ENCODE measurements at places on chromosomes 4 and X.

- no peak for DNase-seq
These were observed 8.0 kb upstream of the CRMP1 start for GRCh38 chr4:5900844-5901243.

GRCh38 chrX:68193786-68194185, 239.5 kb downstream of the OPHN1 start:
- DNase-seq = no peak

DNA sequence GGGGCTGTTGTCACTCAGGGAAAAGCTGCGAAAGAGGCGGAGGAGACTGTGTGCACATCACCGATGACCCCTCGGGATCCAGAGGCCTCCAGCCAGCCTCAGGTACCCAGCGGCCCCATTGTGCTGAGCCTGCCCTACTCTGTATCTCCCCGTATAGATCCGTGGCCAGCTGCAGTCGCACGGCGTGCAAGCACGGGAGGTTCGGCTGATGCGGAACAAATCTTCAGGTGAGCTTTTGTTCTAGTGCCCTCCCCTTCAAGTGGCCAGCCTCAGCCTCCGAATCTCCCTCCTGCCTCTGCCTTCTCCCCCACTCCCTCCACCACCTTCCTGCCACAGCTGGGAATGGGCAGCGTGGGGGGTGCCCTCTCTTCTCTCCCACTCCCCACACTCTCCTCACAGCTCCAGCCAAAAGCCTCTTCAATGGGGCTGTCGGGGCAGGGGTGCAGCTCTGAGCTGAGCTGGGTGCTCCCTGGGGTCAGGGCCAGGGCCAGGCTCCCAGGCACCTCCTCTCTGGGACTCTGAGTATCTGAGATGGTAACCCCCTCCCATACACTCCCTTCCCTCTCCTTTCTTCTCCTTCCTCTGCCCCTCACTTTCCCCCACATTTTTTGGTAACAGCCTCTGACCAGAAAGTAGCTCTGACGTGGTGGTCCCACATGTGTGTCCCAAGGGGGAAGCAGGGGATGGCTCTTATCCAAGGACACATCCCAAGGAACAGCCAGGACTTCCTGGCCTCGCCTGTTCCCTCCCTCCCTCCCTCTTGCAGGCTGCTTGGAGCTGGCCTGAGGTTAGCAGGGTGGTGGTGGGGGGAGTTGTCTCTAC, 20.4 kb upstream of the UBA1 start:
- no peak for DNase-seq

DNA sequence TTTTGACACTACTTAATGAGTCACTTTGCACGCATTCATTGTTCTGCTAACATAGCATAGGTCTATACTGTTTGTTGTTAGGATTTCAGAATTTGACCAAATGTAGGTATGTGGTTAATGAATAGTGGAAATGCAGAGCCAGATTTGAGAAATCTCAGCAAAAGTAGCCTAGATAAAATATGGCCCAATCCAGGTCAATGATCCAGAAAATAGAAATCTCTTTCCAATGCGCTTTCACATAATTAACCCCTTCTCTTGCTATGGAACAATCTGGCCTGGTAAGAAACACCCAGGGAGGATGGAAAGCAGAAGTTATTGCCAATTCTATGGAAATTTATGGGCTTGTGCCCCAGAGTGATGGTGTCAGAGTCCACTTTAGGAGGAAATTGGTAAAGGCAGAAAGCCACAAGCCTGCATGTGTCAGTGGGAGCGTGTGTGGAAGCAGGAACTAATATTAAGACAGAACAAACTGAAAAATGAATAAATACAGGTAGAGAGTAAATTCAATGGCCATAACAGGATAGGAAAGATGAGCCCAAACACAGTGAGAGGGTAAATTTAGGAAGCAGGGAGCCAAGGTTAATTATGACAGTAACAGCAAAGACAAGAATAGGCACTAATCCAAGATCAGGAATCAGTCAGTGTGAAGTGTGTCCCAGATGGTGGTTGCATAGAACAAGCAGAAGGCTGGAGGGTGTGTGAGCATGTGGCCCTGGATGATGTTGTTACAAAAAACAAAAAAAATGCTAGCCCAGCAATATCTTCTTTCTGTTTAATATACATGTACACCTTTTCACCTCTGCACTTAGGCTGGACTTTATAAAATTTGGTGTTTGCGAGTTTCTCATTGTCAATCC, 102.9 kb downstream of the SYTL5 start:
- no peak for DNase-seq

- no peak for DNase-seq
These were observed 18.3 kb upstream of the SULT1E1 start for GRCh38 chr4:69878250-69878649.

DNA sequence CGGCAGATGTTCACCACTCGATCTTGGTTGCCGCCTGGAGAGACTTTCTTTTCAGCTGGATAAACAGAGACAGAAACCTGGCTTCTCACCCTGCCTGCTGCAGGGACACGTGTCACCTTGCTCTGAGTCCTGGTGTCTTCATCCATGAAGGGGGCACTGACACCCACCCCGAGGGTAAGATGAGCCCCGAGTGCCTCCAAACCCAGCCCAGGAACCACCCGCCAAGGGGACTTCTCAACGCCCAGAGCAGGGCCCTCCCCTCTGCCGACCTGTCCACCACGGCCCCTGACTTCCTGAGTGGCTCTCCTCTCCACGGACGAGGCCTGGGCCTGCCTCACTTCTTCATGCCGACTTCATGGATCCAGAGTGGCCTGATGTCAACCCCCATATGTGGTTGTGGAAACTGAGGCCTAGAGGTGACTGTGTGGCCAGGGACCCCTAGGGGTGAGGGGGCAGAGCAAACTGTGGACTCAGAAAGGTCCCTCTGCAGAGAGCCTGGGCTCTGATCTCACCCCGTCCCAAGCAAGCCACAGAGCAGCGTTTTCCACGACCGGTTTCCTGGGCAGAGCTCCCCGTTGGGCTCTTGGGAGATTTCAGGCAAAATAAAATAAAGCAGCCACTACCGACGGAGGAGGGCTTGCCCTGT, 5.1 kb downstream of the ADRA2C start:
- no peak for DNase-seq

DNA sequence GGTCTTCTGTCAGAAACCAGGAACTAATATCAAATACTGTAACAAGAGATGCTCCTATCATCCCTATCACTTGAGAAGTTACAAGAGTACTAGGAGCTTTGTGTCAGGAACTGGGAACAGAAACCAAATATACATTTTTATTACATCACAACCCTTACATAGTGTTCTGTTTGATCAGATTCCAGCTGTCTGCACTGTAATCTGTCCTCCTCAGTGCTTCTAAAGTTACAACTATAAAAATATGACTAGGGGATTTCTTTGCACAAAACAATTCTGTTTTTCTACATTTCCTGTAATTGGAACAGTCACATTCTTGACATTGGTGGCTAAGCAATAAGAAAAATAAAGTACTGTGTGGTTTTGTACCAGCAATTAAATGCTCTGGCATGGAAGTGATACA, 686.0 kb downstream of the PDHA2 start:
- no peak for DNase-seq

DNA sequence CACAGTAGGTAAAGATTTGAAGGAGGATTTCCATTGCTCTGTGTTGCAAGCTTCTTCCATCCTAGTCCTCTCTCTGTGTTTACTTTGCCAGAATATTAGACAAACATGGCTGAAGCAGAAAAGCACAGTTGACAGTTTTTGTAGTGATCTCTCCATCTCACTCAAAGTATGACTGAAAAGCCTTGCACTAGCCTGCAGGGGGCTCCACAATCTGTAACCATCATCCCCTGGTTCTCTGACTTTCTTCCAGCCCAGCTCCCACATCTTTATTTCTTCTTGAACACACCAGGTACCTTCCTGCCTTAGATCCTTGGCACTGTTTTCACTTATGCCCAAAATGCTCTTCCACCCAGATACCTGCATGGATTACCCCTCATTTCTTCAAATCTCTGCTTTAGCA, 34.1 kb upstream of the HHIP start:
- no peak for DNase-seq

DNA sequence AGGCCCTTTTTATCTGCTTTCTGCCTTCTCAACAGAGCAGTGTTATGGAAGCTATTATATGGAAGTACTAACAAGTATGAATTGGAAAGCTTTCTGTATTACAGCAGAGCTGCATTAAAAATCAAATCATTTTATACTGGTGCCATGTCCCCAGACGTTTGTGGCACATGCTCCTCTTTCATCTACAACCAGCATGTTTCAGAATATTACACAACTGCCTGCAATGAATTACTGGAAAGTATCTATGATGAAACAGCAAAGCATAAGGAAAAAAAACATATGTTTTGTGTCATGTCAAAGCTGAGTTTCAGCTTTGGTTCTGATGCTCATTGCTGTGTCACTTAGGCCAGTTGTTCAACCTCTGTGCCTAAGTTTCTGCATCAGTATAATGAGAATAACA, 576.8 kb downstream of the GBA3 start:
- DNase-seq = no peak

GRCh38 chr4:128346054-128346716, 58.6 kb upstream of the PGRMC2 start:
- DNase-seq = no peak

- DNase-seq = no peak
These were observed 31.5 kb upstream of the TNIP3 start for GRCh38 chr4:121195649-121196048.

DNA sequence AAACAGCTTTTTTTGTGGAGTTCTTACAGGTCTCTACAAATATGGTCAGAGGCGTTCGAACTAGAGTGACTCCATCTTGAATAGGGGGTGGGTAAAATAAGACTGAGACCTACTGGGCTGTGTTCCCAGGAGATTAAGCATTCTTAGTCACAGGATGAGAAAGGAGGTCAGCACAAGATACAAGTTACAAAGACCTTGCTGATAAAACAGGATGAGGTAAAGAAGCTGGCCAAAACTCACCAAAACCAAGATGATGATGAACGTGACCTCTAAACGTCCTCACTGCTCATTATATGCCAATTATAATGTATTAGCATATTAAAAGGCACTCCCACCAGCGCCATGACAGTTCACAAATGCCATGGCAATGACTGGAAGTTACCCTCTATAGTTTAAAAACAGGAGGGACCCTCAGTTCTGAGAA, 42.8 kb upstream of the SPP1 start:
- DNase-seq = no peak

DNA sequence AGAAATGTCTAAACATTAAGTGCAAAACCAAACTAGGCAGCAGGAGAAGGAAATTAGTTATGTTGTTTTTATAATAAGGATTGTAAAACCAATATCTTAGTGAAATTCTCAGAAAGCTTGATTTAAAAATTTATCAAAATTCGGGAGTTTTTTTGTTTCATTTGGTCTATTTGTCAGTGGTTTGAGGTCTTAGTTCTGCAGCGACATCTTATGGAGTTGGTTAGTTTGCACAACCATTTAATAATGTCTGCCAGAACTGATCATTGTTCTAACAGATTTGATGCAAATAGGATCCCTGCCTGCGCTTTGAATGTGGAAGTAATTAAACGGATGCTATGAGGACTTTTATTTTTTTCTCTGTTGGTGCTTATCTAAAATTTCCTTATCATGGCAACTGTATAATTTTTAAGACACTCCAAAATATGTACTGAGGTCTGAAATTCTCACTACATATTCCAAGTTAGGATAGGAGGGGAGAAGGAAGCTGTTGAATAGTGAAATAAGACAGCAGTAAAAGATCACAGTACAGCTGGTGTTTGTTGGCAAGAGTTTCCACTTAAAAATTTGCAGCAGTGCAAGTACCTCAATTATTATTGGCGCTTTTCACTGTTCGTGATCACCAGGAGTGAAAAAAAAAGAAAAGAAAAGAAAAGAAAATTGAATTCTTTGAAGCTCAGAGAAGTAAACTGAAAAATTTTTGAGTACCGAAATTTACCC, 2521.4 kb downstream of the ARAP2 start:
- no peak for DNase-seq

GRCh38 chrX:120999413-120999812, 13.9 kb upstream of the CT47A1 start:
- no peak for DNase-seq

DNA sequence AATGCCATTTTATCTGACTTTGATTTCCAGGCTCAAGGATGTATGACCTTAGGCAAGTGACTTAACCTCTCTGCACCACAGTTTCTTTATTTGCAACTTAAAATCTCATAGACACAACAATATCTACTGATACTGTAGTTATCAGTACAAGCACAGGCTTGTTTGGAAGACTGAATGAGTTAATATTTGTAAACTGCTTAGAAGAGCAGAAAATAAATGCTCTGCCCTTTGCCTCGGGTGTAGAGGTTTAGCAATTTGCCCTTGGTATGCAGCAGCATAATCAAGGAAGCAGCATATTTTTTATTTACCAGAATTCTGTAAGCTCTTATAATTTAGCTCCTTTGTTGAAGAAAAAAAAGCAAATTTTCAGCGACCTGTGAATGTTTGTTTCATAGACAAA, 2.9 kb upstream of the CXCL1 start:
- no peak for DNase-seq

GRCh38 chrX:16347968-16348670, 180.8 kb downstream of the MAGEB17 start:
- no peak for DNase-seq

DNA sequence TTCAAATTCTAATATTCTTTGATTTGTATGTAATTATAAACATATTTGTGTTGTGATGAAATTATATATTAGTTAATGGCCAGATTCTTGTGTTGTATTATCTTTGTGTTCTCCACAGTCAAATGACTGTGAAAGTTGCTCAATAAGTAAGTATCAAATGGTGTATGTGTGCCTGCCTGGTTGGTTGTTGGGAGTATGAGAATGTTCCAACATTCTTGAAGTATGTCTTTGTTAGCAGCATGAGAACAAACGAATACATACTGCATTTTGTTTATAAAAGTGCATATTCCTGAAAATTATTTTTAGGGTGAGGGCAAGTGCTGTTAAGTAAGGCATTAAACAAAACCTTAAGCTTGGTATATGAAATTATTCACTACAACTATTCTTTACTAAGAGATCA, 16.2 kb downstream of the ARHGEF38 start:
- no peak for DNase-seq

DNA sequence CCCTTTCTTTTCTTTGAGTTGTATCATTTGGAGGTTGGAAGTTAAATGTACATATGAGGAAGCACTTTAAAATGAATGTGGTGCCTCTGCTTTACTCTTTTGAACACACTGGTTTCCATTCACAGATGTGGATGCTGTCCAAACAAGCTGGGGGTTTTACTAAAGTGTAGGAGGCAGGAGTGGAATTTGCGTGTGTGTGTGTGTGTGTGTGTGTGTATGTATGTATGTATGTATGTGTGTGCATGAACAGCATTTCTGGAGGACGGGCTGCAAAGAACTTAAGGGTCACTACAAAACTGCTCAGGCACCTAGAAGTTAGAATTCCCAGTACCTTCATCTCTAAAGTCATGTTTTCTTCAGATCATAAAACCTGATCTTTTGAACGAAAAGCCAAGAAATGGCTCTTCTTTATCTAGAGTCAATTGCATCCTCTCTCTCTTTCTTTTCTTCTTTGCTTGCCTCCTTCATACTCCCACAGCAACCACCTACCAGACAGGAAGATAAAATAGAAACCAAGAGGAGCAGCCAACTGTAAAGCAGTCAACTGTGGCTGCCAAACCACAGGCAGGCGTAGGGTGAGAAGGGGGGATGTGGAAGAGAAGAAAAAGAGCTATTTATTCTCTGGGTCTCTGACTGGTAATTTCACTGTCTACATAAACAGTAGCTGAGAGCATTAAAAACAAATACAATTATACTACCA, 177.0 kb upstream of the RASGEF1B start:
- peak; percentile 31 for DNase-seq

Data from KG1 (cell line).